CD8-positive, alpha-beta memory T cell (primary cell): ENCODE measurements at places on chromosomes 12 and 14. TPM values are rescaled to one million over a fixed set of nuclear protein-coding genes. Genes with fewer than 3 reads are reported as not detected.

The SMIM41 gene
- not detected for total RNA-seq

The RASSF8 gene
- total RNA-seq = not detected

The FGD6 gene
- total RNA-seq = 0.92 TPM

GRCh38 chr12:46177837-46178608, 90.8 kb downstream of the SLC38A1 start:
- no peaks in the 10 kb centered on the region for H3K36me3 ChIP-seq
- H3K27ac ChIP-seq = no peak overlapping the region
- H3K4me1 ChIP-seq = peaks cover 35% of the 10 kb centered on the region
- H3K27me3 ChIP-seq = no peaks in the 10 kb centered on the region
- no peak for DNase-seq

DNA sequence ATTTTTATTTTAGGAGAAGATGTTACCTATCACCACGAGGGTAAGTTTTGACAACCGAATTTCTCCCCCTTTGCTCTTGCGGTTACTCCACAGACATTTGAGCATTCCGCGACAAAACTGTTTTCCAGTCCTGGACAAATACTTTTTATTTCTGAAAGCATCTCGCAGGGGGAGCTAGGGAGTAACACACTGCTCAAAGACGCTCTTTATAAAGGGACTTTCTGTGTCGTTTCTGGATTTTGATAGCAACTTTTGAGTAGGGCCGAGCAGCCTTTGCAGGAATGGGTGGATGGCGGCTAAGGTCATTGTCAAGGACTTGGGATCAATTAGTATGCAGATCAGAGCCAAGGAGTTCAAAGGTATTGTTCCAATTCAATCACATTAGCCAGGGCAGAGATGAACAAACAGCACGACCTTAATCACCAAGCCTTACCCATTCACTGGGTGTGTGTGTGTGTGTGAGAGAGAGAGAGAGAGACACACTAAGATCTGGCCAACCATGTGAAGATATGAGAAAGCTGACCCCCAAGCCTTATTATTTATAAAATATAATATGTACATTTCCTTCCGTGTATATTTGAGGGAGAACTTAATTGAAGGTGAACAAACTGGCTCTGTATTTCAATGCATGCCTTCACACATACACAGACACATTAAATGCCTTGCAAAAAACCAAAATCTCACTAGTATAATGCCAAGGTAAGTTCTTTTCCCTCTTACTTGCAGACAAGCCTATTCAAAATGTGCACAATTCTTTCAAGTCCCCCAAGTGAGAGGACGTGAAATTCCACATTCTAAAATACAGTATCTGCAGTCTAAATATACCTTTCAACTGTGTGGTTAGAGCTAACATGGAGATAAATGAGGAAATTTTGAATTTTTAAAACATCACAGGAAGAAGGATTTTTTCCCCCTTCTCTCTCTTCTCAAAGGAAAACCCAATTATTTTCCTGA, 613.8 kb downstream of the VRK1 start:
- H3K27ac ChIP-seq = no peak overlapping the region
- H3K4me3 ChIP-seq = no peak overlapping the region
- DNase-seq = no peak
- H3K36me3 ChIP-seq = no peaks in the 10 kb centered on the region

GRCh38 chr14:56659964-56660551, 80.5 kb downstream of the TMEM260 start:
- no peak overlapping the region for H3K27ac ChIP-seq
- no peak overlapping the region for H3K4me3 ChIP-seq
- no peaks in the 10 kb centered on the region for H3K4me1 ChIP-seq
- DNase-seq = no peak
- no peaks in the 10 kb centered on the region for H3K36me3 ChIP-seq

DNA sequence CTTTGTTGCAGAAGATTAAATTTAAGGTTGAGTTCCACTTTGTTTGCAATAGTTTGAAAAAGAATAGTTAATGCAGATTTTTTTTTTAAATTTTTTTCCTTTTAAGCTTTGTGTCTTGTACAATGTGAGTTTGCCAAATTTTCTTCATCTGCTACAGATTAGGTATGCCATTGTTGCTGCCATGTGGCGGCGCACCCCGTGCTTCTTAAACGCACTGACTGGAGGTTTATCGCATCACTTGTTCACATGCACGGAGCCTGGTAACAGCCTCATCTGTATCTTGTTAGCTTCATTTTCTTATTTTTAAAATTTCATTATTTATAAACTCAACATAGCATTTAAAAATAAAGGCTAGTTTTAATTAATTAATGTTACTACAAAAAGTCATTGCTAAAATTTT, 43.5 kb downstream of the ETNK1 start:
- no peak for DNase-seq
- H3K4me3 ChIP-seq = no peak overlapping the region
- H3K4me1 ChIP-seq = no peaks in the 10 kb centered on the region
- no peak overlapping the region for H3K27ac ChIP-seq
- H3K27me3 ChIP-seq = no peaks in the 10 kb centered on the region
- H3K36me3 ChIP-seq = no peaks in the 10 kb centered on the region

DNA sequence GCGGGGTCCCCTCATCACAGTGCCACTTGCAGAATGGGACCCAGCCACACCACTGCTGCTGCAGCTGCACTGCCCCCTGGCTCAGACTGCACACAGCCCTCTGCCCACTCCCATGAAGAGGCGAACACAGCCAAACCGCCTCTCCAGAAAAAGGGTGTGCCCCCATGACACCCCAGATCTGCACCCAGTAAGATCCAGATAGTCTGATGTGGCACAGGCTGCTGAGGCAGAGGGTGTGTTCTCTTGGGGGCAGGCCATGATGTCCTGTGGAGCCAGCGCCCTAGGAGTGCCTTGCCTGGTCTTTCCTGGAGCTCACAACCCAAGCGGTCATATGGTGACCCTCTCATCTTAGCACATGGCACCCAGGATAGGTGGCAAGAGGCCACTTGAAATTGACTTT, 44.4 kb downstream of the SLC8B1 start:
- no peak for DNase-seq
- H3K4me1 ChIP-seq = no peaks in the 10 kb centered on the region
- H3K27ac ChIP-seq = no peak overlapping the region
- no peaks in the 10 kb centered on the region for H3K27me3 ChIP-seq
- H3K36me3 ChIP-seq = peaks cover 5% of the 10 kb centered on the region

GRCh38 chr14:82047777-82048470, 514.3 kb upstream of the SEL1L start:
- H3K27me3 ChIP-seq = no peaks in the 10 kb centered on the region
- no peak for DNase-seq
- no peaks in the 10 kb centered on the region for H3K36me3 ChIP-seq
- H3K27ac ChIP-seq = no peak overlapping the region

The KLRF1 gene
- total RNA-seq = not detected

GRCh38 chr12:79973801-79974200, 38.9 kb upstream of the PPP1R12A start:
- no peaks in the 10 kb centered on the region for H3K4me1 ChIP-seq
- H3K36me3 ChIP-seq = no peaks in the 10 kb centered on the region
- DNase-seq = no peak
- no peaks in the 10 kb centered on the region for H3K27me3 ChIP-seq

DNA sequence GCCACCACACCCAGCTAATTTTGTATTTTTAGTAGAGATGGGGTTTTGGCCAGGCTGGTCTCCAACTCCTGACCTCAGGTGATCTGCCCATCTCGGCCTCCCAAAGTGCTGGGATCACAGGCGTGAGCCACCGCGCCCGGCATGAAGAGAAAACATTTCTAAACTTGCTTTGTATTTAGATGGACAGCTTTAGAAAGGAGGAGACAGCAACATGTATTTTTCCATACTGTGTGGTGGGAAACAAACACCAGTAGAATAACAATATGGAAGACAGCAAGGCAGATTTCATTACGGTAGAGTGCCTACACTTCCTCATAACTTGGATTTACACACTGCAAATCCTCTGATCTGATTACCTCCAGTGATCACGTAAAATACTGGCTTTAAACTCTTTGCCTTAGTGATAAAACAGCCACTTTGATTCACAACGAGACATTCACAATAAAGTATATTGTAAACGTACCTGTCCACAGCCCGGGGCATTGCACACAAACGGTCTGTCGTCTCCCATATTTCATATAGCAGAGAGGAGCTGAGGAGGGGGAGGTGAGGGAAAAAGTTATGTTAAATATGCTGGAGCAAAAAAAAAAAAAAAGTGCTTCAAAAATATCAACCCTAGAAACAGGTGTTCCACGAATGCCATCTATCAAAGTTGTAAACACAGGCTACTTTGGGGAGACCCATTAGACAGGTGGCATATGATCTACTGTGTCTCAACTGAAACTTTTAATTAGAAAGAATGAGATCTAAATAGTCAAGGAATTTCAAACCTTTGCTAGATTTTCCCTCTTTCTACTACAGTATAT, 25.5 kb downstream of the ATF7 start:
- H3K36me3 ChIP-seq = no peaks in the 10 kb centered on the region
- no peak for DNase-seq
- H3K4me3 ChIP-seq = no peak overlapping the region

The FAM90A1 gene
- not detected for total RNA-seq

The LAG3 gene
- total RNA-seq = 236 TPM

The RNASE8 gene
- not detected for total RNA-seq

The ASPG gene
- total RNA-seq = not detected

GRCh38 chr14:65258391-65258790, 154.1 kb upstream of the FUT8 start:
- H3K27ac ChIP-seq = no peak overlapping the region
- H3K4me1 ChIP-seq = peaks cover 7% of the 10 kb centered on the region
- H3K27me3 ChIP-seq = no peaks in the 10 kb centered on the region

- H3K27me3 ChIP-seq = peaks cover 2% of the 10 kb centered on the region
- H3K36me3 ChIP-seq = no peaks in the 10 kb centered on the region
- H3K4me3 ChIP-seq = no peak overlapping the region
- no peak overlapping the region for H3K27ac ChIP-seq
- H3K4me1 ChIP-seq = no peaks in the 10 kb centered on the region
Measured at GRCh38 chr14:21543521-21543960, 17.4 kb upstream of the SALL2 start.

DNA sequence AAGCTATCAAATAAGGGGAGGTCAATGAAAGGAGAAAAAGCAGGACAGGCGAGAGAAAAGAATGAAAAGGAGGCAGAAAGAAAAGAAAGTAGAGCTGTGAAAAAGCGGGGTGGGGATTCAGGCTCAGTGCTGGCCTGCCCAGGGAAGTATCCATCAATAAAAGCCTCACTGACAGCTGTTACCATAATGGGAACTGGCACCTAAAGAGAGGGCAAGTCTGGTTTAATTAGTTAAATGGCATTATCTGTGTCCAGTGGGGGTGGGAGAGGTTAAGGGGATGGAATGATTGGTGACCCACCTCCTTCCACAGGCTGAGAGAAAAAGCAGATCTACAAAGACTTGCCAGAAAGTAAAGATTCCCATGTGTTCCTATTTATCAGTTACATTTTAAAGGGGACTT, 7.4 kb downstream of the SALL2 start:
- no peak overlapping the region for H3K27ac ChIP-seq
- H3K4me3 ChIP-seq = no peak overlapping the region
- no peak for DNase-seq
- H3K36me3 ChIP-seq = no peaks in the 10 kb centered on the region
- H3K27me3 ChIP-seq = no peaks in the 10 kb centered on the region

DNA sequence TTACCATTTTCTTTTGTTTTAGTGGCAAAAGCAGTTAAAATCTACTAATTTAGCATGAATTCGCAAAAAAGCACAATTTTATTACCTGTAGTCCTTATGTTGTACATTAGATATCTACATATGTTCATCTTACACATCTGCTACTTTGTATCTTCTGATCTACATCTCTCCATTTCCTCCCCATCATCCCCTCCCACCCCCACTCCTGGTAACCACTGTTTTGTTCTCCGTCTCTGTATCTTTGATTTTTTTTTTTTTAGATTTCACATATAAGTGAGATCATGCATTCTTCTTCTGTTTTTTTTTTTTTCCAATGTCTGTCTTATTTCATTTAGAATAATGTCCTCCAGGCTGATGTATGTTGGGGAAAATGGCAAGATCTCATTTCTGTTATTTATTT, 922.7 kb downstream of the VRK1 start:
- H3K4me1 ChIP-seq = peaks cover 56% of the 10 kb centered on the region
- H3K27me3 ChIP-seq = no peaks in the 10 kb centered on the region
- no peak for DNase-seq
- no peak overlapping the region for H3K4me3 ChIP-seq
- no peaks in the 10 kb centered on the region for H3K36me3 ChIP-seq
- no peak overlapping the region for H3K27ac ChIP-seq

DNA sequence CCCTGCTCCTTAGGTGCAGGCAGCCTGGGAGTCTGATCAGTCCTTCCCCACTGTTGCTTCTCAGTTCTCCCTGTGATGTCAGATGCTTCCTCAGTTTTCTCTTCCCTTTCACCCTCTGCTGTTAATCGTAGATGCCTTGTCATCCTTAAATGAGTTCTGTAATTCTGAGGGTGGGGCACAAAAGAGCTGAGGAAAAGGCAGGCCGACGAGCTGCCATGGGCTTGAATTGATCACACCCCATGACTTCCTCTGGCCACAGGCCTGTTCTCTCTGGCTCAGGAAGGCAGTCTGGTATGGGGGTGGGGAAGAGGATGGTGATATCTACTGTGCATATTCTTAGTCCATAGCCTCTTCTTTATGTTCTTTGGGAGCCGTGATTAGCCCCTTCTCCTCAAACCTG, 5.2 kb upstream of the AP1G2 start:
- H3K36me3 ChIP-seq = no peaks in the 10 kb centered on the region
- H3K27ac ChIP-seq = no peak overlapping the region
- peaks cover 12% of the 10 kb centered on the region for H3K4me1 ChIP-seq
- DNase-seq = no peak
- H3K4me3 ChIP-seq = no peak overlapping the region
- H3K27me3 ChIP-seq = peaks cover 10% of the 10 kb centered on the region

- H3K4me1 ChIP-seq = peaks cover 8% of the 10 kb centered on the region
- DNase-seq = no peak
- H3K27me3 ChIP-seq = no peaks in the 10 kb centered on the region
Measured at GRCh38 chr12:113044516-113044915, 12.0 kb upstream of the DTX1 start.

The NTF3 gene
- not detected for total RNA-seq

DNA sequence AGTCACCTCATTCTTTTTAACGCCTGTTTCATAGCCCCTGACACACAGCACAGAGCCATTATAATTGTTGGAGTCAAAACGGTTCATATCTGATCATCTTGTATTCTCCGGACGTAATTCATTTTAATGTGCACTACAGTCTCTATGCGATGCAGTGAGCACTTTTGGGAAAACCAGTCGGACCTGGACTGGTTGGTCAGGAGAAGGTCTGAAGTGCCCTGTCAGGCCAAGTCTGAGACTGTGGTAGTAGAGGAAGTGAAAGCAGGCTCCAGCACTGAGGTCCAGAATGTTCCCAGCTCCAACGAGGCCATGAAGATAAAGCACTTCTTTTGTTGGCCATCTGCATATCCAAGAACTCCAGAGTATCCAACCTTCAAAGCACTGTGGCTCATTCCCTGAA, 117.1 kb upstream of the NCOR2 start:
- H3K36me3 ChIP-seq = no peaks in the 10 kb centered on the region
- no peak overlapping the region for H3K4me3 ChIP-seq
- no peak for DNase-seq
- no peak overlapping the region for H3K27ac ChIP-seq
- H3K27me3 ChIP-seq = no peaks in the 10 kb centered on the region

- no peak for DNase-seq
- H3K4me3 ChIP-seq = no peak overlapping the region
- H3K36me3 ChIP-seq = peaks cover 40% of the 10 kb centered on the region
- H3K27me3 ChIP-seq = no peaks in the 10 kb centered on the region
- no peaks in the 10 kb centered on the region for H3K4me1 ChIP-seq
Measured at GRCh38 chr12:131735476-131736445, 24.9 kb downstream of the SFSWAP start.
